ENCODE measurements at places on chromosomes 13 and 19.

- no peak for DNase-seq
Observed at GRCh38 chr13:25699056-25699455, 327.3 kb downstream of the ATP8A2 start.

DNA sequence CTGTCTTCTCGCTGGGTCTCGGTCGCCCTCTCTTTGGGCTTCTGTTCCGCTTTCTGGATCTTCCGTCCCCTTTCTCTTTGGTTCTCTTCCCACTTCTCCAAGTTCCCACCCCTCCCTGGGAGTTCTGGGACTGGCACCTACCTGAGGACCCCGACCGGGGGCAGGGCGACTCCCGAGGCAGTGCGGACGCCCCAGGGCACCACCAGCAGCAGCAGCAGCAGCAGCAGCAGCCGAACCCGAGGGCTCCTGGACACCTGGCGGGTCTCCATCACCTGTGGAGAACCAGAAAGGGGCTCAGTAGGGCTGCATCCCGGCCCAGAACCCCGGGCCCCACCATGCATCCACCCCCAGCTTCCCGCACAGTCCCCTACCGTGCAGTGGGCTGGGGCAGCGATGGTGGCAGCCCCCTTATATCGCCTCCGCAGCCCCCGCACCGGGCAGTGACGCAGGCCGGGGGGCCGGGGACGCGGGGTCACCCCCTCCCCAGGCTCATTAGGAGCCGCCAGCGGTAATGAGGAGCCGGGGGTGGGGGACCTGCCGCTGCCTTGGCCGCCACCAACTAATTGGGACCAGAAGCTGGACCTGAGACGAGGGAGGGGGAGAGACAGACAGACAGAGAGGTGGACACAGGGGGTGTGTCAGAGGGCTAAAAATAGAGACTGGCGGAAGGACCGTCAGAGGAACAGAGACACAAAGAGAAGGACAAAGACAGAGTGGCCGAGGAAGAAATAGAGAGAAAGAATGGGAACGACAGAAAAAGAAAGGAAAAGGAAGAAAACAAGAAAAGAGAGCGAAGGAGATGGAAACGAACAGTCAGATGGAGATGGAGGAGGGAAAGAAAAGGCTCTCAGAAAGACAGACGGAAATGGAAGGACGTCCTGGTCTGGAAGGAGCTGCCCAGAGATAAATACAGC, at the start of gene PTH2:
Gene PTH2 (minus strand): TSS at position 371 of the 914 bp plus-strand sequence. CDS start 102 bp downstream, at position 269.
- no peak for DNase-seq

DNA sequence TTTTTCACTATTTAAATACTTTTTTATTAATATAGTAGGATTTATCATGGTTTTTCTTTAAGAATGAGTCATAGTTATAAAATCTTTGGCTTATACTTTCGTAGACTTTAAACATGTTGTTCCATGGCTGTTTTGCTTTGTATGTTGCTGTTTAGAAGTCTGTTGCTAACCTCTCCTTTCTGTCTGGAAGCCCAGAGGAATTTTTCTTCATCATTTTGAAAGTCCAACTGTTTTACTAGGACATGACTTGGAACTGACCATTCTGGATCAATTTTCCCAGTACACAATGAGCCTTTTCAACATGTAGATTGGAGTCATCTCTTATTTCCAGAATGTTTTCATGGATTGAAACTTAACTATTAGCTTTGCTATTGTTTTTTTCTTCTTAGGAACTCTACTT, 7.9 kb downstream of the CAB39L start:
- no peak for DNase-seq

DNA sequence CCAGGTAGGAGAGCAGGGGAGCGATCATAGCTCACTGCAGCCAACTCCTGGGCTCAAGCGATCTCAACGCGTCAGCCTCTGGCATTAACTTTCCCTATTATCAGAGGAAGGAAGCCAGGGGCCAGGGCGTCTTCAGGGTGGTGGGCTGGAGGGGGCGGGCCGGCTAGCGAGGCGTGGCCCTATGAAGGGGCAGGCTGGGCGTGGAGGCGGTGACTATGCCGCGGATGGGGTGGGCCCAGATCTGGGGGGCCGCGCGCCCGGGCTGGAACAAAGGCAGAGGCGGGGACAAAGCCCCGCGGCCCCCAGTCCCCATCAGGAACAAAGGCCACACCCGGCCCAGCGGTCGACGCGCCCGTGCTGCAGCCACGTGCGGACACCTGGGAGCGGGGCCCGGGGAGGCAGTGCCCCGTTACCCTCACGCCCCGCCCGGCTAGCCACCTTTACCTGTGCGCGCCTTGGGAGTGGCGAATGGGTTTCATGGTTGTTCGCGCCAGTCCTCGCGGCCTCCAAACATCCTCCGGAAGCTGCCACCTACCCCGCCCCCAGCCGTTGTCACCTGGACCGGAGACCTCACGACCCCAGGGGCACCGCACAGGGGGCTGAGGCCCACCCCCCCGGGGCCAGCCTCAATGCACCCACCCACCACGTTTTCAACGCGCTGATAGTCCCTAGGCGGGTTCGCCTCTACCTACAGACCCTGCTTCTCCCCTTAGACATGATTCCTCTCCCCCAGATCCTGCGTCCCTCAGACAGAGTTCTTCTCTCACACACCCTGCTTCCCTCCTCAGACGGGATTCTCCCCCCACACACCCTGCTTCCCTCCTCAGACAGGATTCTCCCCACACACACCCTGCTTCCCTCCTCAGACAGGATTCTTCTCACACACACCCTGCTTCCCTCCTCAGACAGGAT, 5.4 kb upstream of the TRIM28 start:
- DNase-seq: peak; percentile 38

GRCh38 chr13:29109987-29110386, 289.8 kb downstream of the MTUS2 start:
- DNase-seq: no peak

GRCh38 chr13:34620074-34620850, 321.8 kb upstream of the NBEA start:
- DNase-seq: no peak

DNA sequence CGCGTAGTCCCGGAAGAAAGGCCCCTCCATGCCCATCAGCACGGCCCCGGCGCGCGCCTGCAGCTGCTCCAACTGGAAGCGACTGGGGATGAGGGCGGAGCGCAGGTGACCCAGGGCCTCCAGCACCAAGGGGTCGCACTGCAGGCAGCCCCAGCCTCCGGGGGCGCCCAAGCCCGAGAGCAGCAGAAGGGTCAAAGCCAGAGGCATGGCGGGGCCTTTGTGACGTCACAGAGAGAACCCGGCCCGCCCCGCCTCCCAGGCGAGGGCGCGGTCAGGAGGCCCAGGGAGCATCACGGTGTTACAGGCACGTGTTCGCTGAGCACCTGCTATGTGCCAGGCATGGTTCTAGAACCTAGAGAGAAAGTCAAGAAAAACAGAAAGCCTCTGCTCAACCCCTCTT, at the start of gene IZUMO2:
Gene IZUMO2 (minus strand): TSS at position 294 of the 400 bp plus-strand sequence. CDS start 87 bp downstream, at position 207.
- DNase-seq: no peak

DNA sequence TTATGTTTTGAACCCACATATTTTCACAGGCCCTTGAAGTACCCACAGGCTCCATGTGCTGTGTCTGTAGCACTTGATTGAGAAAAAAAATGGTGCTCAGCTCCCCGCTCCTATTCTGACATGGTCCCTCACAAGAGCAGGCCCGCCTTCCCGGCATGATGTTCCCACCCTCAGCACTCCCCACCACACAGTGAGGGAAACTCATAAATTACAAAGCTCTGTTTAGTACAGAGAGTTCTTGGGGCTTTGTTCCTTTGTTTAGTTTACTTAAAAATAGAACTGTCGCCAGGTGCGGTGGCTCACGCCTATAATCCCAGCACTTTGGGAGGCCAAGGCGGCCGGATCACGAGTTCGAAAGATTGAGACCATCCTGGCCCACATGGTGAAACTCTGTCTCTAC, 25.9 kb upstream of the ABCC4 start:
- no peak for DNase-seq

DNA sequence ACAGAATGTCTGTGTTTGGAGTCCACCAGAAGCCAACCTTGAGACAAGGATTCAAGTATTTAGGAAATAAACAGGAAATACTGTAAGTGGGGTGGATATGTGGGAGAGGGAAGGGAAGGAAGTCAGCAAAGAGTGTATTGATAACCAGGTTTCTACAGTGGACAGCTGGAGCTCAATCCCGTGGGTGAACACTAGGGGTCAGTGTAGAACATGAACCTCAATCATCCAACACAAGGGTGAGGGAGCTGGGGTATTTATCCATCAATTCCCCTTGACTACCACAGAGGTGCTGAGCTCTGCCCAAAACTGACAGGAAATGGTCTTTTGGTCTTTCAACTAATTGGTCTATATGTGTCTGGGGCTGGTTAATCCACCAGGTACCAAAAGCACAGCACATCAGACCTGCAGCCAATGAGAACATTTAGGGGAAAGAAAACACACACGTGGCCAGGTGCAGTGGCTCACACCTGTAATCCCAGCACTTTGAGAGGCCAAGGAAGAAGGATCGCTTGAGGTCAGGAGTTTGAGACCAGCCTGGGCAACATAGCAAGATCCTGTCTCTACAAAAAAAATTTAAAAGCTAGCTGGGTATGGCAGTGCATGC, 5.6 kb upstream of the SYDE1 start:
- peak; percentile 32 for DNase-seq

DNA sequence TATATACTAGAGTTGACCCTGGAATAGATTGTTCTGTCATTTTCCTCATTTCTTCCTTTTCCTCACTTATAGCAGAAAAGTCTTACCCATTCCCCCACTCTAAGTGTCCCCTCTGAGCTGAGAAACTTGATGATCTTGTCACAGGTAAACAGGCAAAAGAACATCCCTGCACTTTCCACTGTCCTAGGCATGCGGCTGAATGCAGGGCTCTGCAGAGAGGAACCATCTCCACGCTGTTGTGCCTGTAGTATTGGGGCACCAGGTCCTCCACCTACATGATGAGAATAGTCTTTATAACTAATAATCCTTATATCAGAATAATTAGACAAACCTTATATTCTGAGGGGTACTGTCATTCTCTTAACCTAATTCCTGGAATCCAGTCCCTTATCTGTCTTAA, 211.3 kb downstream of the RBM26 start:
- no peak for DNase-seq

GRCh38 chr19:43351998-43352746, 1.3 kb upstream of the CD177 start:
- no peak for DNase-seq

GRCh38 chr13:106865716-106866440, 297.9 kb upstream of the ARGLU1 start:
- no peak for DNase-seq

- DNase-seq: no peak
Observed at GRCh38 chr13:28408235-28408848, 86.6 kb downstream of the FLT1 start.

DNA sequence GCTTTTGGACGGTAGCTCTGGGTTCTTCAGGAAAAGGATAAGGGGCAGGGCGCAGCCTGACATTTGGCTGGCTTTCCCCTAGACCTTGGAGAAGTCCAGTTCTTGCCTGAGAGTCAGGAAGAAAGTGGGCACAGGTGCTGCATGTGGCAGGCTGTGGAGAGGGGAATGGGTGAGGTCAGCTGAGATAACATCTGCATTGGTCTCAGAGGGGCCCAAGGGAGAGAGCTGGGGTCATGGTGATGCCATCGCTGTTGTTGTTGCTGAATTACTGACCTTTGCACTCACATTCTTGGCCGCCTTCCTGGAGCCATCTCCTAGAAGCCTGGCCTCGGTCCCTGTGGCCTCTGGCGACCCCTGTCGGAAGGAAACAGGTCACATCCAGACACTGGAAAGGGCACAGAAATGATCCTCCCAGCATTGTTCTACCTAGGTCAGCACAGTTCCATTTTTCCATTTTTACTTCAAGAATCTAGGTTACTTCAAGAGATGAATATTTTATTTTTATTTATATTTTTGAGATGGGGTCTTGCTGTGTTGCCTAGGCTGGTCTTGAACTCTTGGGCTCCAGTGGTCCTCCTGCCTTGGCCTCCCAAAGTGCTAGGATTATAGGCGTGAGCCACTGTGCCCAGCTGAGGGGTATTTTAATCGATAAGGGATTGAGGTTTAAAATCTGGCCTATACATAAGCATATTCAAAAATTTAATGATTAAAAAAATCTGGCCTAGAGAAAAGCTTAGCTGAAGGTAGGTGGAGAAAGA, 6.5 kb upstream of the LIPE start:
- DNase-seq: peak; percentile 58

DNA sequence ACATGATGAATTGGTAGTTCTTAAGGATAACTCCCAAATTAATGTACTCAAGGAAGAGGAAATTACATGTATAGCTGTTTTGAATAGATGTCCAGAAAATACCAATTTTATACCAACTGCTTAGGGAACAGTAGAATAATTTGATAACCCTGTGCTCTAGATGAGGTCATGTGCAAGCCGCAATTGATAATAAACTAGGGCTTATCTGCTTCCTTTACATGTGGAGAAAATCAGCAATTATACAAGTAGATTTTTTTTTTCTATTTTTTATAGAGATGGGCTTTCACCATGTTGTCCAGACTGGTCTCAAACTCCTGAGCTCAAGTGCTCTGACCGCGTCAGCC, 9.3 kb downstream of the TPT1 start:
- DNase-seq: no peak

- DNase-seq: no peak
Observed at GRCh38 chr19:18871543-18871942, 24.4 kb downstream of the CERS1 start.

- no peak for DNase-seq
Observed at GRCh38 chr13:80654638-80655249, 313.8 kb upstream of the SPRY2 start.

GRCh38 chr13:34777089-34777913, 164.8 kb upstream of the NBEA start:
- DNase-seq: no peak

GRCh38 chr13:42334329-42334706, 62.4 kb downstream of the AKAP11 start:
- DNase-seq: no peak

- no peak for DNase-seq
Observed at GRCh38 chr13:79141082-79141481, 265.0 kb downstream of the RBM26 start.

DNA sequence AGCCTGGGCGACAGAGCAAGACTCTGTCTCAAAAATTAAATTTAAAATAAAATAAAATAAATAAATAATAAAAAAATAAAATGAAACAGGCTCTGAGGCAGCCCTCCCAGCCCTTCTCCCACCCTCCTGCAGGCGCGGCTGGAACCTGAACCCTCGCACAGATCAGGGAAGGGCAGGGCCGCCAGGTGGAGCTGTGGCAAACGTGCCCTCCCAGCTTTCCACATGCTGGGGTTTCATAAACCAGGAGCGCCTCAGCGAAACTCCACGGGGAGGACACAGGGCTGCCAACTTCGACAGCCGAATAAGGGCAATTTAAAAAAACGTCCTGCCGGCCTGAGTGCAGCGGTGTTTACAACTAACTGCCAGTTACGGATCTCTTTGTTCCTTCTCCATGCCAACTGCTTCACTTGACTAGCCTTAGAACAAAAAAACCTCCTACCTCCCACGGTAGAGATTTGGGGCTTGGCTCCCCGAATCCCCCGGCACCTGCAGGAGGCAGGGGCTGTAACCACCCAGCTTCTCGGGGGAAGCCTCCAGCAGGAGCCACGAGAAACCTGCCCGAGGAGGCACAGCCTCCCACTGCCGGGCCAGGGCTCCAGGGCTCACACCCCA, 15.9 kb downstream of the ZNF787 start:
- DNase-seq: peak; percentile 62

GRCh38 chr19:4399812-4400134, 574 bp downstream of the SH3GL1 start:
- DNase-seq: no peak

- DNase-seq: peak; percentile 74
Observed at GRCh38 chr19:34217952-34218817, 36.2 kb upstream of the GARRE1 start.

- no peak for DNase-seq
Observed at GRCh38 chr19:35478794-35479677, 11.2 kb downstream of the KRTDAP start.

Data from CD4-positive, alpha-beta T cell treated with Interleukin-15 for 1 hour (primary cell).